Fibroblast of mammary gland (primary cell): ENCODE measurements at places on chromosomes 16 and 17.
A peak's percentile ranks its signal among the peaks of the same experiment; 100 is the strongest.

GRCh38 chr17:15265131-15265530, at the start of gene PMP22:
Gene PMP22, minus strand, starts transcription at chr17:15265326. Its CDS starts 4,599 bp downstream, at chr17:15260727.
- DNase-seq, result peak; percentile 61

DNA sequence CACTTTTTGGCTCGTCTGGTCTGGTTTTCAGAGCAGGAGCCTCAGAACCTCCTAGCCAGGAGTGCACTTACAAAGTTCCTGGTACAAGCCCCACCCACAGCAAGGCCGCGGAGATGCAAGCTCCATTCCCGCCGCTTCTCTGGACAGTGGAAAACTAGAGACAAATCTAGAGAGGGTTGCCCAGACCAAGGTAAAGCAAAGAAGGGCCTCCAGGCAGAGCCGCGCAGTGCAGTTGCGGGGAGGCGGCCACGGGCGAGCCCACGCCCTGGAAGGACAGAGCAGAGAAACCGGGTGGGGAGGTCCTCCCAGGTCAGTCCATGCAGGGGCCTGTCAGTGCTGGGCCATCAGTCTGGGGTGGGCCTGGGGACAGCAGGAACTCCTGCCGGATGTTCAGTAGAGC, 11.0 kb upstream of the OSGIN1 start:
- no peak for DNase-seq

DNA sequence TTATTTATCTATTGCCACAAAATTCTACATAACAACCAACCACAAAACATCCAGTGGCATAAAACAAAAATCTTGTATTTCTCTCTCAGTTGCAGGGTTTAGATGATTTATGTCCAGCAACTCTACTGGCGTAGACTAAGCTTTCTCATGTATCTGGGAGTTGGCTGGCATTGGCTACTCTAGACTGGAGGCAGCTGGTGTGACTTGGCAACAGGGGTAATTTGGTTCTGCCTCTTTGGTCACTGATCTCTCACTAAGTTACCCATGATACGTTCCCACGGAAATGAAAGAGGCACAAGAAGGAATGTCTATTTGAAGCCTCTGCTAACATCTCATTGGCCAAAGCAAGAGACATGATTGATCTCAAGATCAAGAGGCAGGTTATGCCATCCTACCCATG, 144.0 kb downstream of the HS3ST3B1 start:
- DNase-seq, result no peak

DNA sequence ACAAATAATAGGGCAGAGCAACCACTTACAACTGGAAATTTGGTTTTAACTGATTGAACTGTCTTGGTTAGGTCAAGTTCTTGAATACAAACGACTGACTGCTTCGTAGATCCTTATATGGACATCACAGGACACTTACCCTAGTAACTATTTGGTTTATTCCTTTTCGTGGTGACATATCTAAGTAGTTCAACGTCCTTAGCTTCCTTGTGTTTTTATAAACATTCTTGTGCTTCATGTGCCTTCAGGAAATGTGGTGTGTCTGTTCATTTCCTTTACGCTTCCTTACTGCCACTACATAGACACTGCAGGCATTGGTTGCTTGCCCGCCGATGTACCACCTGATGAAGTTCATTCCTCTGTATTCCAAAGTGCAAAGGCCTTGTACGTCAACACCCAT, 59.3 kb downstream of the USP10 start:
- no peak for DNase-seq

DNA sequence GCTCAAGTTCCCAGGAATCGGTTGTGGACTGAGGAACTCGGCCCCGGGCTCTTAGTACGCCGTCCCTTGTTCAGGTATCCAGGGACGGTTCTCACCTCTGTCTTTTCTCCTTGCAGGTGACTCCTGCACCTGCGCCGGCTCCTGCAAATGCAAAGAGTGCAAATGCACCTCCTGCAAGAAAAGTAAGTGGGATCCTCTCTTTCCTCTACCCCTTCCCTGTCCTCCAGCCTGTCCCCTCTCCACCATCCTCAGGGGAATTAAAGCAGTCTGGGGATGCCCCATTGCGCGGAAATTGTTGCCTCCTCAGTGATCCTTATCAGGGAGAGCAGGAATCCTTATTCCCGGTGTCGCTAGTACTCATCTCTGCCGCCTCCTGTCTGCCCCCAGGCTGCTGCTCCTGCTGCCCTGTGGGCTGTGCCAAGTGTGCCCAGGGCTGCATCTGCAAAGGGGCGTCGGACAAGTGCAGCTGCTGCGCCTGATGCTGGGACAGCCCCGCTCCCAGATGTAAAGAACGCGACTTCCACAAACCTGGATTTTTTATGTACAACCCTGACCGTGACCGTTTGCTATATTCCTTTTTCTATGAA, 585 bp downstream of the MT2A start:
- DNase-seq, result no peak

GRCh38 chr17:50428831-50429424, 2.9 kb downstream of the ACSF2 start:
- DNase-seq, result no peak

GRCh38 chr16:82187829-82188228, 17.8 kb upstream of the MPHOSPH6 start:
- no peak for DNase-seq

GRCh38 chr16:35744726-35745125, 2285.3 kb downstream of the TP53TG3F start:
- DNase-seq, result no peak

DNA sequence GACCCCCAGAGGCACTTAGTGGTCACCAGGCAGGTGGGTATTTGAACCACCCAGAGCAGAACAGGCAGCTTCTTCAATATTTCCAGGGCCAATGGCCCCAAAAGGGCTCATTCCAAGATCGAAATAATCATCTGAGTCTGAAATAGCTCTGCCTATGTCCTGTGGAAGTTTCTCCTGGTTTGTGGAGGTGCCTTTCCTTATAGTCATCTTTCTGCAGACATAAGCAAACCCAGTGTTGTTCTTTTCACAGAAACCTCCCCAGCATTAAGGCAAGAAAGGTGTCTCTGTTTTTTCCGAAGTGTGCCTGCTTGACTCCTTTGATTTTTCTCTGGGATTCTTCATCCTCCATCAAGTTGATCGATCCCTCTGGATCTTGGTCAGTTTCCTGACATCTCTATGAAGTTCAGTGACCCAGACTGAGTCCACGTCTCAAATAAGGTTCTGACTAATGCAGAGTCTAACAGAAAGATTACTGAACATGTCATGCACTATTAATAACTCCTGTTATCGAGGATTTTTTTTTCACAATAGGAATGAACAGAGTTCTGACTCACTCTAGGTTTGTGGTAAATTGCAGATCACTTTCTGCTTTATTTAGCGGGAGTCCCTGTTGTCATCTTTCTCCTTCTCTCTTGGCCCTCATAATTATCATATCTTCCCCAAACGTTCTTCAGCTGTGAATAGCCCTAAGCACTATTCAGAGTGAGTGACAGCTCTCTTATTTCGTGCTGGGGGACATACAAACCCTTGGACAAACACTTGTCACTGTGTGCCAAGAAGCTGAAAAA, 1.5 kb downstream of the LRRC3C start:
- peak; percentile 95 for DNase-seq

DNA sequence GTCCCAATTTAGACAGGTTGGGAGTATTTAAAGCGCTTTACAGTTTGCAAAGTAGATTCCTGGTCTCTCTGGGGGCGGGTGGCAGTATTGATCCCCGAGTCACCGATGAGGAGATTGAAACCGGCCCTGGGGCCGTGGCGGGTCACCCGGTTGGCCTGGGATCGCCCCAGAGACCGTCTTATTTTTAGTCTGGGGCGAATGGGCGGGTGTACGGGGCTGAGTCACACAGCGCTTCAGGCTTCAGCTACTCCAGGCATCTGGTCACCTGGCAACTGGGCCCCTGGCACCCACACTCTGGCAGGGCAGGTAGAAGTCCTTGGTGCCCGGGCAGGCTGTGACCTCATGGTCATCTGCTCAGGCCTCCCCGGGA, 669 bp downstream of the MIEF2 start:
- peak; percentile 39 for DNase-seq

GRCh38 chr16:76926595-76926994, 264.4 kb upstream of the MON1B start:
- DNase-seq, result no peak

GRCh38 chr16:89717688-89718505, 2.8 kb downstream of the VPS9D1 start:
- no peak for DNase-seq

GRCh38 chr17:34195987-34196386, 59.1 kb upstream of the CCL2 start:
- DNase-seq, result no peak

GRCh38 chr16:11973070-11973469, 3.5 kb upstream of the SNX29 start:
- no peak for DNase-seq

GRCh38 chr17:29123111-29123510, 57.1 kb downstream of the MYO18A start:
- no peak for DNase-seq

- no peak for DNase-seq
These were observed 17.6 kb upstream of the MAF start for GRCh38 chr16:79618041-79618691.

GRCh38 chr17:7215652-7216180, 3.9 kb downstream of the DLG4 start:
- no peak for DNase-seq

DNA sequence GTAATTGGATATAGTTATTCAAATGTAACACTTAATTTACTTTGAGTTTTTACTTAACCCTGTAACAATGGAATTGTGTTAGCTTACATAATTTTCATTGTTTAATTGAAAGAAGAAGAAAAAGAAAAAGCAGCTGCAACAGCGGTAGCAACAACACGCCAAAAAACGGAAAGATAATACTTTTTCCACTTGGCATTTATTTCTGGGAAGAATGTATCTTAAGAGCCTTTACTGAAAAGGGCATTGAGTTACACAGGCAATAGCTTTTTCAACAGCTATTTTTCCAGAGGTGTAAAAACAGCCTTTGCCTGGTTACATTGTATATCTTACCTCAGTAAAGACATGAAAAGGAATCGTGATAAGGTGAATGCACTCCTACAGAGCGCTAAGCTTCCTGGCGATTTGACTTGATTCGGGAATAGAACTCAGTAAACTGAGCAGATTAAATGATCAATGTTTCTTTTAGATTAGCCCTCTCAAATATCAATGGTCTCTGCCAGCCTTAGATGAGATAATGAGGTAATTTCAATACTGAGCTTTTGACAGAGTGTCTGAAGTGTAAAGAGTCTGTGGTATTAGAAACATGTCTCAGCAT, 311.3 kb downstream of the CDH13 start:
- DNase-seq, result no peak

DNA sequence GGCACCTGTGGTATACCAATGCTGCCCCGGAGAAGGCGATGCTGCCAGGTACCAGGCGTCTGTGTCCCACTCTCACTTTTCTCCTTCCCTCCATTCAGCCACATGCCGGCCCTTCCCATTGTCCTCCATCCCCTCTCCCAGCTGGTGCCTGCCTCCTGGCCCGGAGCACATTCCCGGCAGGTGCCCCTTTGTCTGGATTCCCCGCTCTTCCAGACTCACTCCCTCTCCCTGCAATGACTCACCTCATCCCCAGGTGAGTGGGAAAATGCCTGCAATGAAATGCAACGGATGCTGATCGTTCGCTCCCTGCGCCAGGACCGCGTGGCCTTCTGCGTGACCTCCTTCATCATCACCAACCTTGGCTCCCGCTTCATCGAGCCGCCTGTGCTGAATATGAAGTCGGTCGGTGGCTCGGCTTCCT, 10.4 kb upstream of the KDM6B start:
- no peak for DNase-seq

DNA sequence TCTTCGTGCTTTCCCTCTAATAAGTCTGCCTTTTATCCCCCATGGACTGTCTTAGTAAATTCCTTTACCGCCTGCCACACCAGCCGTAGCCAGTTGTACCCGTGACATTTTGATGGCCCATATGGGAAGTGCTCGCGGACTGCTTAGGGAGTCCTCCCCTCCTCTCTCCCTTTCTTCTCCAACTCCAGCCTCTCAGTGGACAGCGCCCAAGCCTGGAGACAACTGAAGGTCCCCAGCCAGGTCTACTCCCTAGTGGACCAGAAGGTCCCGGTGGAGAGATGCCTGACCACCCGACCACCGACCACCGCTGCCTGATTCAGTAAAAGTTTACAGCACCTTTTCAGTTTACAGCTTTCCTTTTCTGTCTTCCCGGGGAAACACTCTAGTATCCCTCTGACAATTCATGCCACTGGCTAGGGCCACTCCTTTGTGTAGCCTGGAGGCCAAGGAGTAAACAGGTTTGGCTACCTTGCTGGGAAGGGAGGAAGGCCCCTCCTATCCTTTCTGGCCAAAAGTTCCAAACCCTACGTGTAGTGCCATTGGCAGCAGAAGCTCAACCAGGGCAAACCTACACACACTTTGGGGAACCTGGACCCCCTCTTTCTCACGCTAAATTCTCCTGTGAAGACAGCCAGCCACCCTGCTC, 18.0 kb downstream of the CTRB2 start:
- no peak for DNase-seq

DNA sequence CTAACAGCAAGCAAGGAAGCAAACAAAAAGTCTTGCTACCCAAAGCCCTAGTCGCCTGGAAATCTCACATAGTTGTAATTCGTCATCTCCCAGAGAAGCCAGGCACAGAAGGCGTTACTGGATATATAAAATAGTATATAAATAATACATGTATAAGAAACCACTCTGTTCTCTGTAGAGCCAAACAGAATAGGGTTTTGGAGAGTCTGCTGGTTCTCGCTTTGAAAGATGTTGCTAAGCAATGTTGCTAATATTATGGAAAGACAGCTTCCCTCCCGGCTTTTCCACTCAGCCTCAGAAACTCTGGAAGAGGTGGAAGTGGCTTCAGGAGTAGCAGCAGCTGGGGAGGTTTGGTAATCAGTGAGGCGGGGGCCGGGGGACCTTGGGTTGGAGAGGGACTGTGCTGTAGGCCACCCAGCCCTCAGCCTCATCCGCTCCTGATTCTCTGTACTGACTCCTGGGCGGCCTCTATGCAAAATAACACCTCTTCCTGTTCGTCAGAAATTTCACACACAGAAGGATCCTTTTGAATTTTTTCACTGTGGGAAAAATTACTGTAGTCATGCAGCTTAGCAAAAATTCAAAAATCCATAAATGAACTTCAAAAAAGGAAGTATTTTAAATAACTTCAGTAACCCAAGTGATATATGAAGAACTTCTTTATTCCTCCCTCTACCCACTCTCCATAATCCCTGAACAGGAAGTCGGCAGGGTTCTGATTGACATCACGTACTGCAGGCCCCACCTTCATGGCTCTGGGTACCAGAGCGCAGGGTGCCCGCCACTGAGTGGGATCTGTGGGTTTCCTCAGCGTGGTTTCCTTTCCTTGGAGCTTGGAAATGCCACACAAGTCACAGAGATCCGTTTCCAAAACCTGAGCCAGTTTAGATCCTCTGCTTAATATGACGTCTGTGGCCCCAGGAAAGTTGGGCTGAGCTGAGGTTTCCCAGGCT, 51.4 kb downstream of the RAP1GAP2 start:
- no peak for DNase-seq

GRCh38 chr17:45160447-45161287, 1.0 kb upstream of the HEXIM2 start:
- peak; percentile 59 for DNase-seq

- no peak for DNase-seq
These were observed 874.3 kb upstream of the EEF2KMT start for GRCh38 chr16:5971924-5972323.

- DNase-seq, result peak; percentile 93
These were observed 6.3 kb downstream of the BCAR1 start for GRCh38 chr16:75244844-75245758.

- peak; percentile 98 for DNase-seq
These were observed 12.4 kb downstream of the SGCA start for GRCh38 chr17:50177983-50178834.
